Esophagus mucosa (tissue), 1 donor: ENCODE measurements at places on chromosomes 2 and 18.

GRCh38 chr2:222241128-222241870 is 57.5 kb downstream of the PAX3 start:
- ATAC-seq, result no peak

DNA sequence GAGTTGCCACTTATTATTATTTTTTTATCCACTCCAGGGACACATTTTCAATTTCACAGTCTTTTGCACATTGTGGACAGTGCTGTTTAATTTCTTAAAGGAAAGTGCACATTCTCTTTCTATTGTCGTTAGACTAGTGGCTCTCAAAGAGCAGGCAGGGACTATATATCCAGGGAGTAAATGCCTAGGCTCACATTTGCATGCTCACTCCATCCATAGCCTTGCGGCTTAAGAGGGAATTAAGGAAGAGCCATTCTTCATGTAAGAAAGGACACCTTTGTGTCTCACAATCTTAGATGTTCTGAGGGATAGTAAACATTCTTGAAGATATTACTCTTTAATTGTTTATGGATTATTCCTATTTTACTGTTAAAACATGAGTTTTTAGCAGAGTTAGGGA is 70.8 kb downstream of the FIGN start:
- ATAC-seq, result no peak

- ATAC-seq, result no peak
Measured at GRCh38 chr18:48914581-48915251, 36.0 kb downstream of the SMAD7 start.

- ATAC-seq, result peak; percentile 84
Measured at GRCh38 chr18:58800582-58800981, 64.1 kb upstream of the ZNF532 start.

GRCh38 chr2:237235383-237236095 is 149.8 kb downstream of the COPS8 start:
- no peak for ATAC-seq

- no peak for ATAC-seq
Measured at GRCh38 chr2:236764716-236765115, 195.1 kb downstream of the ACKR3 start.

DNA sequence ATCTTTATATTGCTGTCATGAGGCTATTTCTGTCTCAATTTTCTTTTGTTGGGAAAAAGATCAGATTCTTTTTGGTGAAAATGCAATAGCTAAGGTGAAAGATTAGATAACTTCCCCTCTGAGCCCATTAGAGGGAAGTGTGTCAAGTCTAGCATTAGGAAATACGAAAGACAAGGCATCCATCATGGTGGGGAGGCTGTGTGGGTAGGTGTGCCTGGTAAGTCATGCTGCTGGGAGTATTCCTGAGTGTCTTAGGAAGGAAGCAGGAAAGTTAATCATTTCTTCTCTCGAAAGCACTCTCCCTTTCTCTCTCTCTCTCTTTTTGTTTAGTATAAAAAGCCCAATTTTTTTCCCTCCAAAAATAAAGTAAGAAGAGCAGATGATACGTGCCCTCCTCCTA is 780.2 kb upstream of the FSHR start:
- no peak for ATAC-seq

DNA sequence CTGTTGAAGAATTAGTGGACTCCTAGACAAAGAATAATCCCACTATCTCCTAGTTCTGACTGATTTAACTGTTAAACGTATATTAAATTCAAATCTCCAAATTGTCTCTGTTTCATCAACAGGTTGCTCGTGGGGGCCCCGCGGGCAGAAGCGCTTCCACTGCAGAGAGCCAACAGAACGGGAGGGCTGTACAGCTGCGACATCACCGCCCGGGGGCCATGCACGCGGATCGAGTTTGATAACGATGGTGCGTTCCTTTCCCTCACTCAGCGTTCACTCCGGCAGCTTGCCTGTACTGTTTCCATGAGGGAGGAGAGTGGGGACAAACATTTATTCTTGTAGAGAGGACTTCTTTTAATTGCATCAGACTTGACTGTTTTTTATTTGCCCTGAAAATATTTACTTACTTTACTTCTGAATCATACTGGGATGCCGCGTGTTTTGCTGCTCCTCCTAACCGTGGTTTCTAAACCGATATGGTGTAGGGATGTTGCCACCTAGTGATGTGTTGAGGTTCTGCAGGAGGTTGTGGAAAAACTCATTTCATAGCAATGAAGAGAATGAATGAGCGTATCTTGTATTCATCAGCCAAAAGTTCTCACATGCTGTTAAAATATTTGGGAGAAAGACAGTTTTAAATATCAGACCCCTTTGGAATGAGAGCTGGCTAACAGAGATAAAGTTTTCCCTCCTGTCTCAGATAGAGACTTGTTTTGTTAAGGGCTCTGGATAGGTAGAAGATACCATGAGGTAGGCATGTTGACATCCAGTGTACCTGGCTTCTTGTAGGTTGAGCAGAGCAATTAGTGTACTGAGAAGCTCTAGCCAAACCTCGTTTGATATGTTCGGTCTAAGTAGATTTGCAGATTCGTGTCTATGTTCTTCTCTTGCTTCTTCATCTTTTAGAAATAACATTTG is 38.3 kb downstream of the ITGA6 start:
- peak; percentile 81 for ATAC-seq

- ATAC-seq, result no peak
Measured at GRCh38 chr18:46596119-46596518, 60.9 kb downstream of the LOXHD1 start.

DNA sequence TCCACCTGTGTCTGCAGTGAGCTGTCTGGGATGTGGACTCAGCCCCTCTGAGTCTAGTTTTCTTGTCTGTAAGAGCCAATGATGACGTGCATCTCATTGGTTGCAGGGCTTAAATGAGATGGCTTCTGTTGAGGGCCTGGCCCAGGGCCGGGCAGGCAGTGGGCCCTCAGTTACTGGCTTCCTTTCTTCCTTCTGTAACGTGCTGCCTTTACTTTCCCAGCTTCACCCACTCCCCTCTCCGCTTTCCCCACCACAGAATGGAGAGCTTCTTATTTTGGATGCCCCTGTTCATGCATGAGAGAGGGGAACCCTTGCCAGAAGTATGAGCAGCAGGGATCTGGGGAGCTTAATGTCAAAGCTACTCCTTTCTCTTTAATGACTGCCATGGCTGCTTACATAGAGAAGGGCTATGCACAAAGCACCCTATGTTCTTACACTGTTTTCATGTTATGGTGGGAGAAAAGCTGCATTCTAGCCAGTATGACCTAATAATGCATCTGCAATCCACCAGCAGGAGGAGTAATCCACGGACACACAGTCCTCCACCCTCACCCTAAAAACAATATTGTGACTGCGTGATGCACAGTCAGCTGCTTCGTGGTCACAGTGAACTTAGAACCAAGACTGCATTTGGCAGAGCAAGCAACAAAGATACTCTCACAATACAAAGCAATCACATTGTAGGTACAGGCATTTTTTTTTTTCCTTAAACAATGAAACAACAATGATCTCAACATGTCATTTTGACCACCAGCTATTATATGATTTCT is 37.2 kb downstream of the CREG2 start:
- ATAC-seq, result no peak

- ATAC-seq, result no peak
Measured at GRCh38 chr2:180324182-180324581, 317.1 kb upstream of the CWC22 start.

- ATAC-seq, result no peak
Measured at GRCh38 chr2:240368781-240369331, 66.6 kb upstream of the GPC1 start.

GRCh38 chr2:235533616-235534385 is 40.0 kb downstream of the AGAP1 start:
- ATAC-seq, result no peak

DNA sequence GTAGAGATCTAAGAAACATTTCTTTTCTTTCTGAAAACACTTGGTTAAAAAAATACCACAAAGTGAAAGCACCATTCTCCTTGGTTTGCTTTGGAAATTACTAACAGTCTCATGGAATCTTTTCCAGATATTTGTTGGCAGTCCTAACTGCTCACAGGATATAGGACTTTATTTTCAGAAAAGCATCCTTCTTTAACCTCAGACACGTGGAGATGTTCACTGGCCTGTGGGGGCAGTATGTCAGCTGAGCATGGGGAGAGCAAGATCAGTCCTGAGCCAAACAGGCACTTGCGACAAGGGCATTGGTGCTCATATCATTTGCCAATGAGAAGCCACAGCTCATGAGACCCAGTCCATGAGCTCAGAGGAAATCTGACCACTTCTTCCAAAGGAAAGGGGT is 371.9 kb downstream of the NBAS start:
- ATAC-seq, result no peak

- peak; percentile 49 for ATAC-seq
Measured at GRCh38 chr2:201452058-201452921, 750 bp downstream of the STRADB start.

GRCh38 chr2:241673189-241673663 is 13.4 kb downstream of the DTYMK start:
- ATAC-seq, result no peak
